ENCODE measurements at places on chromosomes 6 and 20.

- ATAC-seq: peak; percentile 23
These were observed 765 bp upstream of the GMDS start for GRCh38 chr6:2245877-2246863.

DNA sequence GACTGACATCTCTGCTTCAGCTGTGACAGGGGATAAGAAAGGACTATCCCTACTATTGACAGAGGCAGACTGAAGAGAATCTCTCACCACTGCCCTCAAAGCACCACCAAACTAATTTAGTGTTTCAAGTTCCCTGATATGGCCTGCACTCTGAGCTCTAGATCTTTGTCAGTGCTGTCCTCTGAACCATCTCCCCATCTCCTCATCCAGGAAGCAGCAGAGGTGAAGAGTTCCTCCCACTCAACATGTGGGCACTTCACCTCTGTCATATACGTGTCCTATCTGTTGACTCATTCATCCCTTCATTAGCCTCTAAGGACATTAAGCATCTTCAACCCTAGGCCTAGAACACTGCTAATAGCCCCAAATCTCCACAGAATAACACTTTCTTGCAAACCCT, 14.1 kb downstream of the FAM210B start:
- ATAC-seq: no peak

- peak; percentile 84 for ATAC-seq
These were observed 154.1 kb downstream of the MTFR2 start for GRCh38 chr6:136095986-136096385.

DNA sequence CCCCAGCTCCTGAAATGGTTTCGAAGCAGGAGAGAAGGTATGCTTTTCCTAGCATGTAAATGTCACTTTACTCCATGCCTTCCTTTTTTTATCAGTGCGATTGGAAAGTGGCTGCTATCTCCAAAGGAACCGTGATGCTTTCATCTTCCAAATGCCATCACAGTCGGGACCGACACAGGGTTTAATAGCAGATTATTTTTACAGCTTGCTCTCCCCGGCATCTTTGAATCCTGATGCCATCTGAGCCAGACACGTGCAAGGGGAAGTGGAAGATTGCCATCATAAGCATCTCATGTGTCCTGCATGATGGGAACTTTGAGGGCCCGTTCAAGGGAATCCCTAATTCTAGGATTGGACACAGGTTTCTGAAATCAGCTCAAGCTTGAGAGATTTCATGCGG, 253.4 kb upstream of the KCNG1 start:
- ATAC-seq: no peak

- no peak for ATAC-seq
These were observed 7.8 kb upstream of the RGS17 start for GRCh38 chr6:153138930-153139329.

DNA sequence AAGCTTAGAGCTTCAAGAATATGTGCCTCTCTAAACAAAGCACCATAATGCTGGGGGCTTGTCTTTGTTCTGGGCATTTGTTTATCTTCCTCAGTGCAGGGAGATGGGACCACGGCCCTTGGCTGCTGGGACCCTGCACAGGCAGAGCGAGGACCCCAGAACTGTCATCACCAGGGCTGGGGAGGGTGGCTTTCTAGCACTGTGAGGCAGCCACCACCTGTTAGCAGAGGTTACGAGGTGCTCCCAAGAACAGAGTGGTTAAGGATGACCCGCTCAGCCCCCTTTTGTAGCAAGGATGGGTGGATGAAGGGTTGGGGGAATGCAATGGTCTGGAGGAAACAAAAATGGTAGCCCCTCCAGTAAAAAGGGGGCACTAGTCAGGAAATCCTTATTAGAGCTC, 34.9 kb downstream of the METTL24 start:
- no peak for ATAC-seq

- peak; percentile 57 for ATAC-seq
These were observed 8.2 kb downstream of the DHX35 start for GRCh38 chr20:38970302-38970701.

DNA sequence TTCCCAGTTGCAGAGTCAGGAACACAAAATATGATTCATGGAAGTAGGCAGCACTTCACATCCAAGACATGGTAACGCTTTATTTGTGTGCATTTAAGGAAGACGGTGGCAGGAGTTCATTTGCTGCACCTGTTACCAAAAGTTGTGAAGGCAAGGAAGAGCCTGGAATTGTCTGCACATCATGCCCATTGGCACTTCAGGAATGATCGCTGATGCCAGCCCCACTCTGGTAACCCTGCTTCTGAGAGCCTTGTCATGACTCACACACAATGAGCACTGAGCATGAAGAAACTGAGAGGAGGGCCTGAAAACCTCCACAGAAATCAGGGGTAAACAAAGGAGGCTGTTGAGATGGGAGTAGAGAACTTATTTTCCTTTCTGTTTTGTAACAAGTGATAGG, 181.1 kb downstream of the RPS12 start:
- ATAC-seq: no peak

DNA sequence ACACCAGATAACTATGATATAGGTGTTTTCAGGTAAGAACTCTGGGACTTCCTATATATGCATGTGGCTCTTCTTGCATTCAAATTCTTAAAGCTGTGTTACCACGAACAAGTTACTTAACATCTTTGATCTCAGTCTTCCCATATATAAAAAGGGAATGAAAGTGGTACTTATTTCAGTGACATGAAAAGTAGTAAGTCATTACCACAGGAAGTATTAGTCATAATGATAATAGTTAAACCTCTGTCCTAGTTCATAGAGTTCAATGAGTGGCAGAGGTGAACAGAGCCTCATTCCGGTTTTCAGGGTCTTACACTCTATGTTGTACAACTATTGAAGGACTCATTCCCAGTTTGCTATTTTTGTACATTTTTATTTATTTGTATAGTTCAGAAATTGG, 237.0 kb downstream of the NKAIN2 start:
- ATAC-seq: no peak

GRCh38 chr6:16216501-16217155, 21.8 kb upstream of the GMPR start:
- peak; percentile 31 for ATAC-seq

GRCh38 chr6:127641905-127642304, 64.9 kb downstream of the C6orf58 start:
- no peak for ATAC-seq

GRCh38 chr6:170473301-170473717, 79.8 kb downstream of the PSMB1 start:
- no peak for ATAC-seq

GRCh38 chr6:2695454-2696095, 55.1 kb downstream of the MYLK4 start:
- ATAC-seq: no peak

- ATAC-seq: peak; percentile 63
These were observed 179.1 kb upstream of the EYA4 start for GRCh38 chr6:133062077-133062476.

DNA sequence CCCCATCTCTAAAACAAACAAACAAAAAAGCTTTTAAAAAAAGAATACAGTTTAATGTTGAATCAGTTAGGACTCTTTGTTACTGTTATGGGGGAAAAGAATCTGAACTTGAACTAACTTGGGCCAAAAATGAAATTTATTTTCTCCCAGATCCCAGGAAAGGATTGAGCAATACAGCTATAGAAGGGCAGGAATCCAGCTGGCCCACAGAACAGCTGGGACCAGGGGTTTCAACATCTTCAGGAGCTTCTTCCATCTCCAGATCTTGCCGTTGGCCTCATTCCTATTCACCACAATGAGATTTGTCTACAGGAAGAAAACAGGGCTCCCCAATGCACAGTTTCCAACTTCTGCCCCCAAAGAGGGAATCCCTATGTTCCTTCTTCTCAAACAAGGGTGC, 43.2 kb upstream of the AKAP12 start:
- ATAC-seq: peak; percentile 88

GRCh38 chr6:46454691-46455090, 36.6 kb downstream of the RCAN2 start:
- no peak for ATAC-seq

DNA sequence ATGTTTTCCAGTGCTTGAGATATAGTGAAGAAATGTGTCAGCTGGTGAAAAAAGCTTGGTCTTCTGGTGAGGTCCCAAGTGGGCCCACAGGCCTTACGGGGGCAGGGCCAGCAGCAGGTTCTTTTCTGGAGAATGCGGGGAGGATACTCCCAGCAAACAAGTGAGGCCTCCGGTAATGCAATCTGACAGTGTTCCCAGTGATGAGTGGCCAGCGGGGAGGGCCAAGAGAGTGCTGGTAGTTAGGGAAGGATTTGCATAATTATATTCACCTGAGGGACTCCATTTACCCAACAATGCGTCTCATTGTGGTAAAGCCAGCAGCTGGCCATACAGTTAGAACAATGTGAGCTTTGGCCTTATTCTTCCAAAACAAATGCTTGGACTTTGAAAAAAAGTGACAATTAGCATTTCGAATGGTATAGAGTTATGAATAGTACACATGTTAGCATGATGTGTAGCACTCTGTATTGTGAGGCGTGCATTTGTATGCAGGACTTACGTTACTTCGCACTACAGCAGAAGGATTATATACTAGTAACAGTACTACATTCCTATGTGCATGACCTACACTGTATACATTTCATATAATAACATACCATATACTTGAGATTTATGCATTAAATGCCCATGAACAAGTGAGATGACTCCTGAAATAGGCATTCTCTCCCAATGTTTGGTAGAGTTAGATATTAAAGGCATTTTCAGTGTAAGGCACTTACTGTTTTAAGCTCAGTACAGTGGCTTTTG, 69.8 kb downstream of the MYB start:
- ATAC-seq: no peak

GRCh38 chr6:106788761-106789160, 159.4 kb downstream of the QRSL1 start:
- ATAC-seq: no peak

GRCh38 chr20:6956056-6956455, 188.6 kb downstream of the BMP2 start:
- no peak for ATAC-seq

GRCh38 chr6:19181211-19181610, 656.0 kb upstream of the ID4 start:
- no peak for ATAC-seq

- ATAC-seq: peak; percentile 48
These were observed 56.6 kb upstream of the SAMHD1 start for GRCh38 chr20:37007898-37008649.

DNA sequence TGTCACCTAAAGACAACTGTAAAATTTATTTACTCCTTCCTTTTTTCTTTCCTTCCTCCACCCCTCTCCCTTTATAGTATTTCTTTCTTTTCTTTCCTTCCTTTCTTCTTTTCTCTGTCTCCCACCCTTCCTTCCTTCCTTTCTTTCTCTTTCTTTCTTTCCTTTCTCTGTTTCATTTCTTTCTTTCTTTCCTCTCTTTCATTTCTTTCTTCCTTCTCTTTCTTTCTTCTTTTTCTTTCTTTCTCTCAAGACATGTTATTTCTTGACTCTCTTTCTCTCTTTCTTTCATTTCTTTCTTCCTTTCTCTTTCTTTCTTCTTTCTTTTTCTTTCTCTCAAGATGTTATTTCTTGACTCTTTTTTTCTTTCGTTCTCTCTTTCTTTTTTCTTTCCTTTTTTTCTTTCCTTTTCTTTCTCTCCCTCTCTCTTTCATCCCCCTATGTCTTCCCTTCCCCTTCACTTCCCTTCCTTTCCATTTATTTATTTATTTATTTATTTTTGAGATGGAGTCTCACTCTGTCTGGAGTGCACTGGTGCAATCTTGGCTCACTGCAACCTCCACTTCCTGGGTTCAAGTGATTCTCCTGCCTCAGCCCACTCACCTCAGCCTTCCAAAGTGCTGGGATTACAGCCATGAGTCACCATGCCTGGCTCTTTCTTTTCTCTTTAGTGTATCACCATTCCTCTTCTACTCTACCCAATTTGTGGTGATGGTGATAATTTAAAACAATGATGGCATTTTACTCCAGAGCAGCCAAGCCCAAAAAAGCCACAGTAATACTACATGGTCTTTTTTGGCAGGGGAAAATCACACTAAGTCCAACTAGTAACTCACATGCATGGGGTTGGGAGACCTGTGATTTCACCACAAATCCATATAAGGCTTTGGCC, 188.2 kb downstream of the ADGRG6 start:
- no peak for ATAC-seq

- ATAC-seq: no peak
These were observed 20.6 kb upstream of the ARHGAP18 start for GRCh38 chr6:129730477-129731165.

- no peak for ATAC-seq
These were observed 19.7 kb downstream of the PPIL6 start for GRCh38 chr6:109420751-109421150.

DNA sequence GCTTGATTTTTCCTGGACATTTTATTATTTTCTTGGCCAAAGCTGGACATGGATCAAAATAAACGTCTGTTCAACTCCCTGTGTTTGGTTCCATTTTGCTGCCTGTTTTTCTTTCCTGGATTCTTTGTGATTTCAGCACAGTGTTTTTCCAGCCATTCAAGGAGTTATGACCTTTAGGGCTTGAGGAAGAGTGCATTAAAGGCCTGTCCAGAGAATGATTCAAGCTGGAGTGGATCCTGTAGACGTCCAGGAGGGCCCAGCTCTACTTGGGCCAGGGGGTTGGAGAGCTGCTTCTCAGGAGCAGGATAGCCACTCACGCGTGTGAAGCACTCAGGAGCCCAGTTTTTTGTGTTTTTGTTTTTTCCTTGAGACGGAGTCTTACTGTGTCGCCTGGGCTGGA, 56.5 kb upstream of the IER3 start:
- peak; percentile 71 for ATAC-seq

DNA sequence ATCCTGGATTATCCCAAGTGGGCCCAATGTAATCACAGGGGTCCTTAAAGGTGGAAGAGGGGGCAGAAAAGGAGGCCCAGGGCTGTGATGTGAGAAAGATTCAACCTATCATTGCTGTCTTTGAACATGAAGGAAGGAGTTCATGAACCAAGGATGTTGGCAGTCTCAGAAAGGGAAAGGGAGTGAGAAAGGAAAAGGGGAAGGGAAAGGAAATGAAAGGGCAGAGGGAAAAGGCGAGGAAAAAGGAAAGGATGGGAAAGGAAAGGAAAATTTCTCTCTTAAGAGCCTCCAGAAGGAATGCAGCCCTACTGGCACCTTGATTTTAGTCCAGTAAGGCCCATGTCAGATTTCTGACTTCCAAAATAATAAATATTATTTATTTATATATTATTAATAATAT, 687.8 kb downstream of the COL12A1 start:
- ATAC-seq: no peak

GRCh38 chr20:32519381-32519730, 65.8 kb downstream of the NOL4L start:
- no peak for ATAC-seq

DNA sequence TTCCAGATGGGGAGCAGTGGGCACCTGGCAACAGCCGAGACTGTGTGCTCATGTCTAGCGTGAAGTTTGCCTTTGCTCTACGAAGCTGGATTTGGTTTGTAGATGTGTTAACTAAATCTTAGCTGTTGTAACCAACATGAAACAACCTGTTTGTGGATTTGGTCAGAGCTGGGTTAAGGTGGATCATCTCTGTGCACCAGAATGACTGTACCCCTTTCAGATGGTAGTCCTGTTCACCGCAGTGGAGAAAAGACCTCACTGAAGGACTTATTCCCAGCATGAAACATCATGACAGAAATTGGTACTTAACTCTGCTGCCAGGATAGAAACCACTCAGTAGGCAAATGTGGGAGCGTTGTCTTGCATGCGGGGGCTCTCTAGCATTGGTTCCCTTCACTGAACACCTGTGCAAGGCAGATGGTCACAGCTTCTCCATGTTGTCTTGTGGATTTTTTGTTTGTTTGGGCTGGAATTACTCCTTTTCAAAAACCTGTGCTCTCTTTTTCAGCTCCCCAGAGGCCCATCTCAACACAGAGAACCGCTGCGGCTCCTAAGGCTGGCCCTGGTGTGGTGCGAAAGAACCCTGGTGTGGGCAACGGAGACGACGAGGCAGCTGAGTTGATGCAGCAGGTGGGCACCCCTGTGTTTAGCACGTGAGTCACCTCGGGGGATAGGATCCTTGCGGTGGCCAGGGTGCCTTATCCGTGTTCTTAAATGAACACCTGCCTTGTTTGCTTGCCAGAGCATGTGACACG, 19.3 kb upstream of the EFCAB8 start:
- ATAC-seq: no peak

Measured in gastroesophageal sphincter (tissue), 4 donors.